Activated T-helper 1 cell treated with anti-CD3 and anti-CD28 coated beads, Interleukin-12 subunit alpha, Interleukin-12 subunit beta, Interleukin-2, Interleukin-4 antibody, amounts not matched to agents 30 ng/mL and 10 ng/mL and 1 ng/mL, durations not matched to agents 14 hours and 24 hours and 36 hours (primary cell): ENCODE measurements at places on chromosomes 5 and 9. TPM values are rescaled to one million over a fixed set of nuclear protein-coding genes. Genes with fewer than 3 reads are reported as not detected.

SCGB3A2 gene
- total RNA-seq = not detected in 2 replicates

PCSK5 gene
- 3.3 and 3.7 TPM in 2 replicates for total RNA-seq

DNA sequence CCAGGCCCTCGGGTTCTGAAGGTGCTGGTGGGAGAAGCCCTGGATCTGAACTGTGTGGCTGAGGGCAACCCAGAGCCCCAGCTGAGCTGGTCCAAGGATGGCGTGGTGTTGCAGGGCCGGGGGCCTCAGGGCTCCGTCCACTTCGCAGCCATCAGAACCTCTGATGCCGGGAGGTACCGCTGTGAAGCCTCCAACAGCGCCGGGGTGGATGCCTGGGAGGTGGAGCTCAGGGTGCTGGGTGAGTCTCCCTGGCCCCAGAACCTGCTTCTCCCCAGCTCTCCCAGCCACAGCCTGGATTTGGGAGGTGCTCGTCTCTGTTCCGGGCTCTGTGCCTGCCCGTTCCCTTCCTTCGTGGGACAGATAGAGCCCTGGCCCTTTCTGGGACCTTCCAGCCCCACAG is 75.6 kb downstream of the HMCN2 start:
- no peak overlapping the region for H3K27ac ChIP-seq
- no peaks in the 10 kb centered on the region for H3K36me3 ChIP-seq
- H3K4me1 ChIP-seq = no peaks in the 10 kb centered on the region
- no peak overlapping the region for H3K4me3 ChIP-seq
- no peak for DNase-seq

DNA sequence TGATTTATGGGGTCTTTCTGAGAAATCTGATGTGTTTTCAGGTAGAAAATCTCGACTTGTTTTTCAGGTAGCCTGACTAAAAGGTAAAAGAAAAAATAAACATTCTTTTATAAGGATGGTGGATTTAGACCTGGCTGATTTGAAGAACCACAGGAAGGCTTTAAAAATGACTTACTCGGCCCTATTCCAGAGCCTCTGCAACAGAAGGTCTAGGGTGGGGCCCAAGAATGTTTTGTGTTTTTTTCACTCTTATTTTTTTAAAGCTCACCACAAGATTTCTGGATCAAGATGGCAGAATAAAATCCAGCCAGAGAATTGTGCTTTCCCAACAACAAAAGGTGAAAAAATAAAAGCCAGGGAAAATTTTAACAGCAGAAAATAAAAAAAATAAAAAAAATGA is 59.1 kb downstream of the FNBP1 start:
- DNase-seq = no peak
- H3K36me3 ChIP-seq = peaks cover 32% of the 10 kb centered on the region
- H3K4me1 ChIP-seq = peaks cover 39% of the 10 kb centered on the region
- no peak overlapping the region for H3K27ac ChIP-seq
